ENCODE measurements at places on chromosomes 2 and 18.

DNA sequence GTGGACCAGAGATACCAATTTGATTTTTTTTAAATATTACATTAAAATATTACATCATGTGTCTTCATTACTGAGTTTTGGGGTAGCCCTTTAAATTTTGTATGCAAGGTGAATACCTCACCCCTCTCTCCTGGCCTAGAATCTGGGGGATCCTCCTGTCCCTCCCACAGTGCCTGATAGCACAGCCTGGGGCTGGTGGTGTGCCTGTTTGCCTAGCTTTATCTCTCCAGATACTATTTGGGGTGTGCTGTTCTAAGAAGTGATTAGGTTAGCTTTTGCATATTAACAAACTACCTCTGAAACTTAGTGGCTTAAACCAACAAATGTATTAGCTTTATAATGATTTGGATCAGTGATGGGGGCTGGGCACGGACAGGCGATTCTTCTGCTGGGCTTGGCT lies 20.7 kb upstream of the B3GNT7 start:
- DNase-seq, result no peak

GRCh38 chr2:48912110-48912509 lies 156.6 kb upstream of the LHCGR start:
- no peak for DNase-seq

DNA sequence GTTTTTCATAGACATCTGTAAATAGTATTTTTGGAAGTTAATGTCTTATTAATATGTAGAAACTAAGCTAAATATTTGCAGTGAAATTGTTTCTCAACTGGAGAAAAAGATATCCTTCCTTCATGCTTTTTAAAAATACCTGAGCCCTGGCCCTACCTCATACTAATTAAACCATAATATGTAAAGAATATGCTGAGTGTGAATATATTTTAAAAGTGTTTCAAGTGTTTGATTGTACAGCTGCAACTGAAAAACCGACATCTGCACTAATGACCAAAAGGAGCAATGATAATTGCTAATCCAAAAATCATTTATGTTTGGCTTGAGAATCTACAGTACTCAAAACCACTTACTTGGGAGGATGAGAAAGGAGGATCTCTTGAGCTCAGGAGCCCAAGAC lies 156.7 kb downstream of the MBD5 start:
- no peak for DNase-seq

DNA sequence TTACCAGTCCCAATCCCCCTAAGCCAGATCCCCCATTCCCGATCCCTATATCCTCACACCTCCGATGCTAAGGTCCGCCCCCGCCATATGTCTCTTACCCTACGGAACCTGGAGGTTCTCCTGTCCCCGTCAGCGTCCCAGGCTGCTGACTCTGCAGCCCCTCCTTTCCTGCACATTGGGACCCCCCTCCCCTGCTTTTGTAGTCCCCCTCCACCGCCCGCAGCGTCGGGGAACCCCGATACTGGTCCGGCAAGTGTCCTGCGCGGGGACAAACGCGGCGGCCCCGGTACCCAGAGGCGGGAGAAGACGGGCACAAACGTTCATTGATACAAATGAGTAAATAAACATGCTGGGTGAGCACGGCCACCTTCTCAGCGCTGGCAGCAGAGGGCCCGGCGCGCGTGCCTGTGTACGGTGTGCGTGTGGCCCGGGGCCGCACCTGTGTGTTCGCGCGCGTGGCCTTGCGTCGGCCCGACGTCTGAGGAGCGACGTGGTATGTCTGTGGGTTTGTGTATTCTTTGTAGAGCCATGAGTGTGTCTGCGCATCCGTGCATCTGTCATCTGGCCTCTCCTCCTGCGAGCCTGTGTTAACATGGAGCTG lies 2.0 kb upstream of the CYP26B1 start:
- DNase-seq, result no peak

DNA sequence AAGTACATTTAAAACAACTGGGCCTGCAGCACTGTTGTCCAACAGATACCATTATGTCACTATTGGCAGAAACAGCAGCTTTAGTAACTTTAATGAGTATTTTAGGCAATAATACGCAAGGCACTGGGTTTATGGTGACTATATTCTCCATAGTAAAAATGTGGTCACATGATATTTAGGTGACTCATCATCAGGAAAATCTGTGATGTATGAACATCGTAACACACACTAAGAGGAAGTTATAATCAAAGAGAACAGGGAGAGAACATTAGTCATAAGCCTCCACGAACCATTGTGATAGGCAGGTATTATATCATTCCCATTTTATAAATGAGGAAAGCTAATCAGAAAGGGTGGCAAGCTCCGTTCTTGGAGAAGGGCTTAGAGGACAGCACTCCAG lies 36.9 kb downstream of the RAPH1 start:
- no peak for DNase-seq

GRCh38 chr2:105761931-105762515 lies 17.3 kb downstream of the NCK2 start:
- no peak for DNase-seq
